ENCODE measurements at places on chromosomes 1 and 21. TPM values are rescaled to one million over a fixed set of nuclear protein-coding genes. Genes with fewer than 3 reads are reported as not detected.
A peak's percentile ranks its signal among the peaks of the same experiment; 100 is the strongest.

E2F2 gene
- 0.82 TPM for total RNA-seq

DNA sequence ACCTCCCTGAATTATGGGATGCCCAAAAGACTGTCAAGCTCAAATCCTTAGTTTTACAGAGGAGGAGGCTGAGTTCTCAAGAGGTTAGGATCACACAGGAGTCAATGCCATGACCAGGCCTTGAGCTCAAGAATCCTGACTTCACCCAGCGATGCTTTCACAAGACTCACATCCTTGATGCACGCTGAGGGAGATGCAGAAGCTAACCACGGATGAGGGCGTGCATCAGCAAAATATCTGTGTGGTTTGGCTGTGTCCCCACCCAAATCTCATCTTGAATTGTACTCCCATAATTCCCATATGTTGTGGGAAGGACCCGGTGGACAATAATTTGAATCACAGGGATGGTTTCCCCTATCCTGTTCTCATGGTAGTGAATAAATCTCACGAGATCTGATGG lies 133.2 kb downstream of the KCNJ6 start:
- DNase-seq, result no peak

DNA sequence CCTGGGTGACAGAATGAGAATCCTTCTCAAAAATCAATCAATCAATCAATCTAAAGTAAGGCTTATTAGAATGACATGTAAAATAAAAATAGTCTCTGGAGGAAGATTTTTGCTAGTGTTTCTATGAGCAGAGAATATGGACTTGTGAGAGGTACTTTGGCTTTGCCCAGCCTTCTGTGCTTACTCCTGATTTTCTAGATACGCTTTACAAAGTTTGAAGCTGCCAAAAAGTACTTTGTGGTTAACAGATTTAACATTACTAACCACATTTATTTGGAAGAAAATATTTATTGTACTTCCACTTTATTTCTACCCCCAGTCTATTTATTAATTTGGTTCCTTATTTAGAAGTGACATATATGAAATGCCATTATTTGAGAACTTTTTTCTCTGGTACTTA lies 41.0 kb downstream of the CEP350 start:
- no peak for DNase-seq

KRTAP21-2 gene
- not detected for total RNA-seq

GRCh38 chr1:176786274-176786673 lies 323.3 kb downstream of the PAPPA2 start:
- DNase-seq, result no peak

GRCh38 chr1:245288796-245289195 lies 134.0 kb downstream of the KIF26B start:
- DNase-seq, result no peak

- no peak for DNase-seq
These were observed 148.6 kb downstream of the GRIK3 start for GRCh38 chr1:36885540-36886357.

DNA sequence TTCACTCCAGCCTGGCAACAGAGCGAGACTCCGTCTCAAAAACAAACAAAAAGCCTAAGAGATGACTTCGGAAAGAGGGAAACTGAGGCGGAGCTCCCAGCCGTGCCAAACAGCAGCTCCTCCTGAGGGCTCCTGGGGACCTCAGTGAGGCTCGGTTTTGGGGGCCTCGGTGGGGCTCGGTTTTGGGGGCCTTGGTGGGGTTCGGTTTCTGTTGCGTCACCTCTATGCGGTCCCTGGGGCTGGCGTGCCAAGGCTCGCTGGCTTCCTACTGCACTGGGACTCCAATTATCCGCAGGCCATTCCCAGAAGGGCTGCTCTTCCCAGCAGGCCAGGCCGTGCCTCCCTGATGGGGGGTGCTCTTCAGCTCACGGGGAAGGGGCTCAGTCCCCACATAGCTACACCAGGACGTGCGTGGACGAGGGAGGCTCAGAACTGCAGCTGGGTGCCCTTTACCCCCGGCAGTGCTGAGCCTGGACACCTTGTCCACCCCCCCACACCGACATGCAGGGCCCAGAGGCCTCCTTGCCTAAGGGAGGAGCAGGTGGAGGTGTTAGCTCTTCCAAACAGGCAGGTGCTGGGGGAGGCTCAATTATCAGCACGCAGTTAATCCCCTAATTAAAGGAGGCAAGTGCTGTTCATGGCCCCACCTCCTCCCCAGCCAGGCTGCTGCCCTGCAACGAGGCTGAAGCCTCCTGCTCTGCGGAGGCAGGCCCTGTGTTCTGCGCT lies 5.1 kb upstream of the C1orf159 start:
- DNase-seq, result no peak

LIPI gene
- total RNA-seq, result not detected

GRCh38 chr21:37047079-37047478 lies 25.8 kb downstream of the PIGP start:
- DNase-seq, result no peak

KCNK2 gene
- 0.05 TPM for total RNA-seq

- no peak for DNase-seq
These were observed 51.3 kb downstream of the UBE4B start for GRCh38 chr1:10084045-10084444.

DNA sequence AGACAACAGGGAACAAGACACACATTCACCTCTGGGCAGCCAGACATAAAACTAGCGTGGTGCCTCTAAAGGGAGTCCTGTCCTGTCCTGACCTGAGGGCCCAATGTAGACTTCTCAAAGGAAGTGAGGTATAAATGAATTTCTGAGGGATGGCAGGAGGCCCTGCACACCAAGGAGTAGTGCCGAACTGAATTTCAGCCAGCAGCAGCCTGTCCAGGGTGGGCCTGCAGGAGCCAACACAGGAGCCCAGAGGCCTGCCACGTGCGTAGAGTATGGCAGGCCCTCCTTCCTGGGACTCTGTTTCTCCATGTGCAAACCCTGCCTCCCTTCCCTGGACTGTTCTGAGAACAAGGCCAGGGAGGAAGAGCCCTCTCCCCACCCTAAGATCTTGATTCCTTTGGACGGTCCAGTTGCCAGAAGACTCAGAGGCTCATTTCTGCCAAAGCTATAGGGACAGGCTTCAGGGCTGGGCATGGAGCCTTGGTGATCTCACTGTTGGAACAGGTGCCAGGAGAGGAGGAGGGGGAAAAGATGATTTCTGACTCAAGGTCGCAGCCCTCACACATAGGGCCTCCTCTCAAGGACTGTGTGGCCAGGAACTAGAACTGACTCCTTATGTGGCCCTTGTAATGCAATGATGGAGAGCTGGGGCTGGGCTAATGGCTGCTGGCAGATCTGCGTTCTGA lies 1.8 kb upstream of the FABP3 start:
- no peak for DNase-seq

FAM110D gene
- 4.1 TPM for total RNA-seq

GRCh38 chr1:216186816-216187215 lies 236.4 kb downstream of the USH2A start:
- DNase-seq, result no peak

DNA sequence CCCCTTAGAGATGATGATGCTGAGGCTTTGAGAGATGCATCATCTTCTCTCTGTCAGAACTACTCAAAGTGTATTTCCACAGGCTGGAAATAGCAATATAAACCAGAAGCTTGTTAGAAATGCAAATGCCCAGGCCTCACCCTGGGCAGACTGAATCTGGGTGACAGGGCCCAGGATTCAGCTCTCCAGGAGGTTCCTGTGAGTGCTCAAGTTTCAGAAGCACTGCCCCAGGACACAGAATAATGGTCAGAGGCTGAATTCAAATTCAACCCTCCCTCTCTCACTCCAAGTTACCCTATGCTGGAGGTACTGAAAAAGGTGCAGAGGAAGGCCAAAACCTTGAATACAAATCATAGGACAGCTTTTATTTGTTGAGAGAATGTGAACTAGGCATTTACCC lies 98.5 kb upstream of the NGF start:
- no peak for DNase-seq

ECM1 gene
- 5.1 TPM for total RNA-seq

GRCh38 chr1:202834771-202835547 lies 24.2 kb downstream of the PCAT6 start:
- DNase-seq, result no peak

GRCh38 chr1:16152481-16153087 lies 3.3 kb downstream of the EPHA2 start:
- no peak for DNase-seq

- no peak for DNase-seq
These were observed 315.8 kb upstream of the USP24 start for GRCh38 chr1:55530749-55531478.

DNA sequence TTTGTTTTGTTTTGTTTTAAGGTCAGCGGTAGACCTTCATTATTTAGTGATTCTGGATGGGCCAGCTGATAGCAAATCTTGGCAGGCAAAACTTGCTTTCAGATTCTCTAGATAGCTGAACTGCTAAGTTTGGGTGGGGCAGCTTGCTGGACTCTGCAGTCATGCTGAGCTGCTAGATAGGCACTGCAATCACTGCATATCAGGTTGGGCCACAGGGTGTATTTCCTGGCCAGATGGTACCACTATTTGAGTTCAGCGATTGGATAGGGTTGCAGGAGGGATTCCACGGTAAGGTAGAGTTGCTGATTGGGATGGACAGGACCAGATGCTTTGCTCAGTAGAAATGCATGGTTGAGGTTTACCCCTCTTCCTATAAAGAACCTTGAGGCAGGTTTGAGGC lies 579.3 kb upstream of the ADGRL4 start:
- DNase-seq, result no peak

CAPN8 gene
- not detected for total RNA-seq

- no peak for DNase-seq
These were observed 9.0 kb downstream of the NPPA start for GRCh38 chr1:11838349-11839272.

GRIK3 gene
- not detected for total RNA-seq

DNA sequence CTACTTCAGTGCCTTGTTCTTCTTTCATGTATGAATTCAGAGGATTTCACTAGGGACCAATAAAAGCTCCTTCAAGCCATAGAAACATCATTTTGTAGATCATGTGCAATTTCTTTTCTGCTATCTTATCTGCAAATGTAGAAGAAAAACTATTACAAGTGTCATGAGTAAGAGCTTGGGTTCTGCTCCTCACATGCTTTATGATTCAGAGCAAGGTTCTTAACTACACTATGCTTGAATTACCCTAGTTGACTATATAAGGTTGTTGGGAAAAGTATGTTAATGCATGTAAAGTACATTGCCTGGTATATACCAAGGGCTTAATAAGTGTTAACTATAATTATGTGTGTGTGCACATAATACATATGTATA lies 91.4 kb upstream of the S1PR1 start:
- DNase-seq, result no peak

DNA sequence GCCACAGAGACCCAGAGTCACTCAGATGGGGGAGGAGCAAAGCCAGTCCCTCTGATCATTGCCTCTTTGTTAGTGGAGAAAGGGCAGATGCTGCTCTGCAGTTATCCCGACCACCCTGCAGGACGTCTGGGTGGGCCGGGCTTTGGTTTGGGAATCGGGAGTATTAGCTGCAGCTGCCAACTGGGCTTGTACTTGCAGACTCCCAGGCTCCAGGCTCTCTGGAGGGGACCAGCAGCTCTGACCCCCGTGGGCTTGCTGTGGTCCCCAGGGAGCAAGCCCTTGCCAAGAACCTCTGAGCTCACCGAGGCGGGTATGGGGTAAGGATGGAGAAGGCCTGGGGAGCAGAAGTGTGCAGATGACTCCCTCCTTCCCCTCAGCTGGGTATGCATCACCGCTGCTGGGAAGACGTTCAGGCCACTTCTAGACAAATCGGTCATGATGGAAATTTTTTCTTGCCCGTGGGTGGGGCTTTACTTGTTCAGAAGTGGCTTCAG lies 21.6 kb downstream of the MAPKAPK2 start:
- no peak for DNase-seq

DNA sequence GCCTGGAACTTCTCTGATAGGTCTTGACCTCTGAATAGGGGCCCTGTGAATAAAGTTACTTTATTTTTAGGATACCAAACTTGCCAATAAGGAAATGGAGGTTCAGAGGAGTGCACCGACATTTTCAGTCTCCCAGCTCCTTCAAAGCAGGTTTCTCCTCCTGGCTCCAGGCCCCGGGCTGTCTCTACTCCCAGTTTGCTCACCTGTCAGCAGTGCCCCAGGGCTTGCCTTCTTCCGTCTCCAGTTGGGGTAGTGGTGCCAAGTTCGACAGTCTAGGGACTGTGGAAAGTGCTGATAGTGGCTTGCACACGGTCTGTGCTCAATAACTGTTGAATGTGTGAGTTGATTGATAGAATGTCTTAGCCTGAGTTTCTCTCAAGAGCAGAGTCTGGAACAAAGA lies 149.2 kb downstream of the ACTL8 start:
- no peak for DNase-seq

- DNase-seq, result peak; percentile 31
These were observed 2.1 kb upstream of the PFKL start for GRCh38 chr21:44297525-44298290.

GRCh38 chr1:110007046-110007830 lies 22.7 kb downstream of the AHCYL1 start:
- DNase-seq, result no peak

CKS1B gene
- 57.8 TPM for total RNA-seq

NAV1 gene
- total RNA-seq, result 145 TPM

DNA sequence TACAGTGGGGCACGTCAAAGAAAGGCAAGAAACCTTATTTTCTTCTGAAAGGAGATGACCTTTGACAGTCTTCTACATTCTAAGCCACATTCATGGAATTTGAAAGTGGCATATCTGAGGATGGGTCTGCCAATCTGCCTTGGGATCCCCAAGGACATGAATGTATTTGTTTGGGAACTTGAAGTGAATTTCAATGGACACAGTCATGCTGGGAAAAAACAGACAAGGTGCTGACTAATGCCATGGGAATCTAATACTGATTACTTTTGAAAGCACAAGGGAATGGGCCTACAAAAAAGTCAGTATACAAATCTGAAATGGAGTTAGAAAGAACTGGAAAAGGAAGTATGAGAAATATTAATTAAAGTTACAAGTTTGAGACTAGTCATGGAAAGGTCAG lies 128.8 kb downstream of the KCNJ6 start:
- peak; percentile 37 for DNase-seq

GRCh38 chr1:6495041-6495441 lies 3.6 kb upstream of the PLEKHG5 start:
- DNase-seq, result no peak

PPP1R8 gene
- 40.7 TPM for total RNA-seq

ZNF593OS gene
- not detected for total RNA-seq

- DNase-seq, result no peak
These were observed 30.0 kb downstream of the ZBTB17 start for GRCh38 chr1:15945832-15946448.

DNA sequence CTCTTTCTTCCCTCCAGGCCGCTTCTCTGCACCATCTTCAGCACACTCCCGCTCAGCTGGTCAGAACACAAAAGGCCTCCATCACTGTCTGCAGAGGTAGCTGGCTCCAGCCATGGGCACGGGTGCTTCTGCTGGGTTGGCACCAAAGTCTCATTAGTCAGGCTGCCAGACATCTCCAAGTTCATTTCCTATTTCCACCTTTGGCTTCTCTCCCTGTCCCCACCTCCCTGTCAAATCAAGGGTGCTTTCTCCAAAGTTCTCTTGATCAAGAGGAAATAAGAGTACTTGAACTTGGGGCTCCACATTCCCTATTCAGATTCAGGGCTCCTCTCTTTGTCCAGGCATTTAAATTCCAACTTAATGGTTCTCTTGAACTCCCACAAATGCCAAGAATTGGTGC lies 33.9 kb upstream of the GRIK3 start:
- DNase-seq, result no peak

CHRNB2 gene
- total RNA-seq, result 0.12 TPM

- DNase-seq, result no peak
These were observed 47.2 kb upstream of the NBPF3 start for GRCh38 chr1:21392587-21393263.

MXRA8 gene
- 25.8 TPM for total RNA-seq

OR2T33 gene
- not detected for total RNA-seq

TFF2 gene
- not detected for total RNA-seq

- no peak for DNase-seq
These were observed 19.0 kb downstream of the BCAR3 start for GRCh38 chr1:93662481-93663207.

Measured in glomerular endothelial cell (primary cell).